GM12892 (cell line): ENCODE measurements at places on chromosomes 4 and X.
A peak's percentile ranks its signal among the peaks of the same experiment; 100 is the strongest.

DNA sequence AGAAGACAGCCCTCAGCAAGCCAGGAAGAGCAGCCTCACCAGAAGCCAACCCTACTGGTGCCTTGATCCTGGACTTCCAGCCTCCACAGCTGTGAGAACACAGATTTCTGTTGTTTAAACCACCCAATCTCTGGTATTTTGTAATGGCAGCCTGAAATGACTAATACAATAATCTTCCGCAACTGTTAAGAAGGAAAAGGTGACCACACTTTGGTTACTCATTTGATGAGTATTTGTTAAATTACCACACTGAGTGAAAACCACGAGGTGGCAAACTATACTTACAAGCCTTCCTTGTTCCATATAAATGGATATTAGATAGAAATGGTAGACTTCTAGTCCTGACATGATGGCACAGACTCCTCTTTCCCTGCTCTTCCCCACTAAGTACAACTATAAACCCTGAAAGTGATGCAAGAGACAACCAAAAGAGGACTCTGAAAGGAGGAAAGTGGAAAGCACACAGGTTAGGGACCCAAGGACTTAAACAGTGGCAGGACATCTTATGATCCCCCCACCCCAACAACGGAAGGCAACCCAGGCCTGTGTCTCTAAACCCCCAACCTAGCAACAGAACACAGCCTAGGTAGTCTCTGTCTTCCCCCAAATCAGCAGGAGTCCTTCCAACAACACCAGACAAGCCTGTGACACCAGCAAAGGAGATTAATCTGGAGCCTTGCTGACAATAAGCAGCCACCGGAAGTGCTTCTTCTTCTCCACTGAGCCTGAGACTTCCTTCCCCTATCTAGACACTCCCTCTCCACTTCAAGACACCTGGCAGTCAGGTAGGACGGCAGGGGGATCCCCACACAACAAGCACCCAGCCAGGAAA, 12.3 kb downstream of the ZNF182 start:
- no peak for DNase-seq

- no peak for DNase-seq
Observed at GRCh38 chrX:136353526-136354093, 52.8 kb downstream of the ADGRG4 start.

- no peak for DNase-seq
Observed at GRCh38 chrX:71164071-71164470, 19.4 kb downstream of the NLGN3 start.

DNA sequence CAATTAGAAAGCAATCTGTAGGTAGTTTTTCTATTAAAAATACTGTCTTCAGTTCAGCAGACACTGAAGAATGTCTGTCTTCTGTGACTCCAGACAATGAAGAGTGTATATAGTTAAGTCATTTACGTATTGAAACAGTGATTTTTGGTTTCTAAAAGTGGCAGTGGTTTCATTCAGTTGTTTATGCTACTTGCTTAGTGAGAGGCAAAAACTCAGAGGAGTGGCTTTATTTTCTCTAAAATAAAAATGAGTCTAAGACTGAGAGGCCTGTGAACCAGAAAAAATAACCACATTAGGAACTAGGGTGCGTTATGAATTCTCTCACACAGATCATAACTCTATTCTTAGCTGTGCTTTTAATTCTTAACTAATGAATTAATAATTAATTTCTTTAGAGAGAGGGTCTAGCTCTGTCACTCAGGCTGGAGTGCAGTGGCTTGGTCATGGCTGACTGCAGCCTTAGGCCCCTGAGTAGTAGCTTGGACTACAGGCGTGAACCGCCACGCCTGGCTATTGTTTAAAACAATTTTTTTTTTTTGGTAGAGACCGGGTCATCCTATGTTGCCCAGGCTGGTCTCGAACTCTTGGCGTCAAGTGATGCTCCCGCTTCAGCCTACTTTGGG, 31.4 kb downstream of the FREM3 start:
- no peak for DNase-seq

DNA sequence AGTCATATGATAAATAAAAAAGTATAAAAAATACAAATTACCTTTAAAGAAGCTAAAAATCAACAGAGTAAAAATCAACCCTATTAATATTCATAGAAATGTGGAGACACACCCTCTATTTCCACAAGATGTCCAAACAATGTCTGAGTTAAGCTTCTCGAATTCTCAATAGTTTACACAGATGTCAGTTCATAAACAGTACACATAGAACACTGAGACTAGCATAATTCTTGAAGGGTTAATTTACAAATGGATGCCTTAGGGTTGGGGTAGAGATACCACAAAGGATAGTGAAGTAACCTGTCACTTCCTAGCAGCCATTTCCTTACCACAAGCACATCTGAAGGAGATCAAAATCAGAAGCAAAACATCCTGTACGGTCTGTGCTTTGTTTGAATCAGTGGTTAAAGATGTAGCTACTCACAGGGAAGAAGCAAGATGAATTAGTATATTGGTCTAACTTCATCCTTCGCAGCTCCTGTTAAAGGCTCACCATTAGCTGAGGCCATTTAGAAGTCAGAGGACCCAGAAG, 2393.9 kb downstream of the ARAP2 start:
- DNase-seq, result no peak

DNA sequence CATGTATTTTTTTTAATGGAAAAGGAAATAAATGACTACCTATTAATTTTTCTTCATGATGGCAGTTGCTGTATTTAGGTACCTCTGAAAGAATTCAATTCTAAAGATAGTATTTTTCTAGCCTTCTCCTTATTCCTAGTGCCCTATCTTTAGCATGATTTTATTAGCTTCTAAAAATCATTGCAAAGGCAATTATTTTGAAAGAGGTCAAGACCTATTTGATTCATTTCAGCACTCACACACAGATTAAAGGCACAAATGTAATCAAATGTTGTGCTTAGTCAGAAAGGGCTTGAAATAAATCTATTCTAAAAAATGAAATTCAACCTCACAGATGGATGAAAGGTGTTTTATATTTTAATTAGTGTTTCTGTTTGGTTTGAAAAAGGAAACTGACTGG, 74.8 kb upstream of the POF1B start:
- DNase-seq, result no peak

DNA sequence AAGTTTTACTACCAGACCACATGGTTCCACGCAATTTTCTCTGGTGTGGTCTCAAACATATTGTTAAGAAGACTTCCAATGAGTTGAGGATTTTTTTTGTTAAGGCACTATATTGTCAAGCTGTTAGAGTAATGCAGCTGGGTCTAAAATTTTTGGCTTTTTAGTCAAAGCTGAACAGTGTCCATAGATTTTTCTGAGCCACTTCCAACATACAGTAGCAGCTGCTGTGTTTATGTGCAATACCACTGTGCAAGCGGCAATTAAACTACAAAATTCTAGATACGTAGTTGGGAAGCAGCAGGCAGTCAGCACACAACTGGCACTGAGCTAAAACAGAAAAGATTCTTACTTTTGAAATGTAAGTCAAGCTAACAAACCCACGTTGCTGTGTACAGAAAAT, 1551.1 kb upstream of the AGA start:
- no peak for DNase-seq

DNA sequence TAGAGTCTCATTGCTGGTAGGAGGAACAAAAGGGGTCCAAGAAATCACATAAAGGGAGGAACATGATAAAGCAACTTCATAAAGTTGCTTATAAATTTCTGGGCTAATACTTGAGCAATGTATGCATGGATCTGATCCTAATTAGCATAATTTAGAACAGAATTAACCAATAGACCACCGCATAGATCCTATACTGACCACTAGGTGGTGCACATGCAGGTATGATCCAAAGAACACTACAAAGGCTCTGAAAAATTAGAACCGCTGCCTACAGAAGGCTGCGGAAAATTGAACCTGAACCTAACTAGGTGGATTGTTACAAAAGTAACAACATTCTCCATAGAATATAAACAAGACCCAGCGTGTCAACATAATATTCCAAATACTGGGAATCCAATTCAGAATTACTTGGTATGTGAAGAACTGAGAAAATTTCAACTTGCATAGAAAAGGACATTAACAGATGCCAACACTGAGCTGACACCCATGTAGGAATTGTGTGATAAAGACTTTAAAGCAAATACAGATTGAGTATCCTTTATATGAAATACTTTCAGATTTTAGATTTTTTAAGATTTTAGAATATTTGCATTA, 23.3 kb downstream of the BRCC3 start:
- DNase-seq, result no peak

- DNase-seq, result peak; percentile 22
Observed at GRCh38 chr4:47913861-47914219, 543 bp downstream of the NFXL1 start.

DNA sequence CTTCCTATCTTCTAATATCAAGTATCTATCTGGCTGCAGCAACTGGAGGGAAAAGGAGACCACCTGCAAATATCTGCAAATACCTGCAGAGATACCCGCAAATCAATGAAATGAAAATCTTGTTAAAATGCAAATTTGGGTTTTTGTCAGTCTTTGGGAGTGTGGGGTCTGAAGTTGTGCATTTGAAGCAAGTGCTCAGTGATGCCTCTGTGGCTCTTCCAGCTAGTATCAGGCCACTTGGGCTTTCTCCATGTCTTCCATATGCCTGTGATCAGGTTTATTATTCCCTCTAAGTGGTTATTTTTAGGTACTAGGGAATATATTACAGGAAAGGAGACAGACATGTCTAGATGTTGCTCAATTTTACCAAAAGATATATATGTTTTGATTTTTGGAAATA, 880.3 kb downstream of the ADGRL3 start:
- no peak for DNase-seq

GRCh38 chr4:76546759-76547742, 112.0 kb downstream of the SHROOM3 start:
- no peak for DNase-seq

GRCh38 chr4:36712013-36712412, 430.6 kb downstream of the DTHD1 start:
- no peak for DNase-seq

- no peak for DNase-seq
Observed at GRCh38 chr4:70613306-70614183, 15.0 kb upstream of the ENAM start.

GRCh38 chr4:4864443-4864939, 5.0 kb downstream of the MSX1 start:
- DNase-seq, result no peak

- DNase-seq, result no peak
Observed at GRCh38 chr4:102180046-102180445, 165.2 kb downstream of the SLC39A8 start.

DNA sequence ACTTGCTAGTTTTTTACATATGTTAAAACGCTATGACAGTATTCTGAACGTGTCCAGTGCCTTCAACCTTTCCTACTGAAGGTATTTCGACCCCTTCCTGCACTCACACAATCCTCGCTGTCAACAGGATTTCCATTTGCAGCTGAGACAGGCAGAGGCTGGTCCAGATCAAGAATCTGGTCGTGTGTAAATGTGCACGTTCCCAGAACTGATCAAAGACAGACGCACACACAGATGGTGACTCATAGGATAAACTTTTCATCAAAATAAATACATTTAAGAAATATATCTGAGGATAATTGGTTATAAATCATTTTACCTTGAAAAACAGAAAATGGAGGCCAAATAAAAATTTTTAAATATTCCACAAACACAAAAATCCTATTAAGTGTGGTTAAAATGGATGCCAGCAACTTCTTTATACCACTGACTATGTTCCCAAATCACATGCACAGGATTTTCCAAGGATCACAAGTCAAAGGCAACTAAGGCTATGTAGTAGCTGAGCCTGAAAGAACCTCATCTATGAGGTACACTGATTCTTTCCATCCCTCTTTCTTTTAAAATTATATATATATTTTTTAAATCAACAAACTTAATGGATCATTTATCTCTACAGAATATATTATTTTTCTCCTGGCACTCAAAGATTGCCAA, 85.9 kb downstream of the RNF150 start:
- DNase-seq, result no peak

DNA sequence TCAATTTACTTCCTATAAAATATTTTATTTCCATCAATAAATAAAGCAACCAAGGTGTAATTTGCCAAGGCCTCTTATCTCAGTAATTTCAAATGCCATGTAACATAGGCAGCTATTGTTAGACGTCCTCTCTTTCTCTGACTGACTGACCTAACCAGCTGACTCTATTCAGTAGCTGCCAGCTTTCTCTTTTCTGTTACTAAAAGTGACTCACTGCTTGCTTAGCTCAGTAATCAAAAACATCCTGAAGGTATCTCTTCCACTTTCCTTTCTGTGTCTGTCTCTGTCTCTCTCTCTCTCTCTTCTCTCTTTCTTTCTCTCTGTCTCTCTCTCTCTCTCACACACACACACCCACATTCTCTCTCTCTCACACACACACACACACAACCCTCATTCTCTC, 134.2 kb downstream of the SPOCK3 start:
- DNase-seq, result no peak

DNA sequence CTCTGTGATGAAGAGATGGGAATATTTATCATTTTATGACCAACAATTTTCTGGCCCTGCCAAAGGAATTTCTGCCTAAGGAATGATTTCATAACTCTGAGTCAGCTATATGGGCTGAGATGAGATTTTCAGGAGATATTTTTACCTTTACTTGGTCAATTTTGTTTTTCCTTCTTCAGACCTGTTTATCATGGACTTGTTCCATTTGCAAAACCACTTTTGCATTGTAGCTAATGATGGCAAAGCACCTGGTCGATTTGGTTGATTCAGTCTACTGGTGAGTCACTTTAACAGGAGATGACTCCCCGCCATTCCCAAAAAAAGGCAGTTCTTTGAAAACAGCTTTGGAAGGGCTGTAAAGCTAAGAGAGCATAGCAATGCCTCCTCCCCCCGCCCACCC, 53.3 kb downstream of the TEX13A start:
- DNase-seq, result no peak

DNA sequence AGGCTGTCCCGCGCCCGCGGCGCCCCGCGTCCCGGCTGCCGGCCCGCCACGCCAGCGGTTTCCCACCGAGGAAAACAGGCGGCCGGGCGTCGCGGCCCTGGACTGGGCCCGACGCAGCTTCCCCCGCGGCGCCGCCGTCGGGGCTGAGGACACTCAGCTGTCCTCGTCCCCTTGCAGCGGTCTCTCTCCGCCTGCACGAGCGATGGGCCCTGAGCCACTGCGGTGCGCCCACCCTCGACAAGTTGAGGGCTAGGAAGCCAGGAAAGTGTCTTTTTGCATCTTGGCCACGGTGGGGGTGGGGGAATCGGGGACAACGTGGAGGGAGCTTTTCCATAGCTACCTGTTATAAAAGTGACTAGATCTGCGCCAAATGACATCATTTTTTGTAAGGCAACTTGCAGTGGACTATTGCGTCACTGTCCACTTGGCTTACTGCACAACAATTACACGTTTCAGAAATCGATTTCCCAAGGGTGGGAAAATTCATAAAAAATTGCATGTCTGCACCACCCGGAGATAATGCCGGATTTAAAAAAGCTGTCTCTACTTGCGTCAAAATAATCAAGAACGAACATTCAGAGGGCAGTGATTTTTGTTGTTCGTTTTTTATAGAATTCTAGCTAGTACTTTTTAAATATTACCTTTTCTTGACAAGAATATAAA, 1.1 kb downstream of the KLHL15 start:
- no peak for DNase-seq
